ENCODE measurements at places on chromosomes 4 and X.

GRCh38 chr4:164095313-164096110 is 601.0 kb downstream of the TMA16 start:
- no peak for DNase-seq

DNA sequence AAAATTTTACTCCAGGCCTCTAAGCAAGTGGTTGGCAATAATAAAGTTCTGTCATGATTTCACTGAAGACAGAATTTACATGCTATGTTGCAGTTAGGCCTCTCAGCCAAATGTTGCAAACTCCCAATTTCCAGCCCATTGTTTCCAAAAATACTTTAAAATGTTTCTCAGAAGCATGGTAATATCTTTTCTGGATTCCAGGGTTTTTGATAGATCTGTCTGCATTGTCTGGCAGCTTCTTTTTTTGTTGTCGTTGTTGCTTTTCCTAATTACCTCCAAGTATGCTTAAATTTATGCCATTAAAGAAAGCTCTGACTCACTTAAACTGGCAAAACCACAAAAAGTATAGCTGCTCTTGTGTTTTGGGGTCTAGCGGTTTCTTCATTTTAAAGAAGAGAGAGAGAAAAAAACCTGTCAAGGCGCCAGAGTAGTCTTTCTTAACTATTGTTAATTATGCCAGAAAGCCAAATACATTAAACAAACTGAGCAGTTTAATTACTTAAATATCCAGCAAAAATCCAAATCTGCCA is 97.0 kb downstream of the AGTR2 start:
- no peak for DNase-seq

DNA sequence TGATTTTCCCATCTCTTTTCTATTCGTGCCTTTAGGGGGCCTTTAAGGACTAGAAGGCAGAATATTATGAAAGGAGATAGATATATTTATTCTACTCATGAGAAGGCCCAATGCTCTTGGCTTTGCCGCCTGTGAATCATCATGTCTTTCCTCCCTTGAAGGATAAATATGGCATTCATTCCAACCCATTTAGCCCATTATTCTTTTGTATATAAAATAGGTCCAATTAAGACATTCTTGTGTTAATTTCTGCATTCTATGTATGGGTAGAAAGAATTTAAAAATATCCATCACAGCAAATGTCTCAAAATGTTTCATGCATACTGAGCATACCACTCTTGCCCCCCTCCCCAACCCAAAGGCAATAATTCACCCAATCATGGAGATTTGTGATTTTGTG is 115.1 kb downstream of the AFF2 start:
- DNase-seq, result no peak

DNA sequence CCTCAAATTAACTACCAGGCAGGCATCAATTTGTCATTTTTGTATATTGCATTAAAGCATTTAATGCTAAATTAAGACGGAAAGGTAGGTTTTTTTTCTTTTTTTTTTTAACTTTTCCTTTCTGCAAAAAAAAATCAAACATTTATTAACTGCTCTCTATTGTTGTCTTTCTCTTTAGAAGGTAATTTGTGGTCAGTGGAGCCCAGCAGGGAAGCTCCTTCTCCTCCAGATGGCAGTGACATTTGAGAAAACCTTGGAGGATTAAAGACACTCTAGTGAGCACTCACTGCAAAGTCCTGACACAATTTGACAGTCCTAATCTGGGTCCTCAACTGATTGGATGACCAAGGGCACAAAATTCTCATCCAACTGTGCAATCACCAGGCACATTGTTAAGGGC is 102.4 kb downstream of the SLIT2 start:
- DNase-seq, result no peak

- no peak for DNase-seq
Observed at GRCh38 chr4:24921491-24921890, 8.6 kb upstream of the CCDC149 start.

GRCh38 chr4:155391932-155392331 is 15.2 kb upstream of the MAP9 start:
- no peak for DNase-seq

DNA sequence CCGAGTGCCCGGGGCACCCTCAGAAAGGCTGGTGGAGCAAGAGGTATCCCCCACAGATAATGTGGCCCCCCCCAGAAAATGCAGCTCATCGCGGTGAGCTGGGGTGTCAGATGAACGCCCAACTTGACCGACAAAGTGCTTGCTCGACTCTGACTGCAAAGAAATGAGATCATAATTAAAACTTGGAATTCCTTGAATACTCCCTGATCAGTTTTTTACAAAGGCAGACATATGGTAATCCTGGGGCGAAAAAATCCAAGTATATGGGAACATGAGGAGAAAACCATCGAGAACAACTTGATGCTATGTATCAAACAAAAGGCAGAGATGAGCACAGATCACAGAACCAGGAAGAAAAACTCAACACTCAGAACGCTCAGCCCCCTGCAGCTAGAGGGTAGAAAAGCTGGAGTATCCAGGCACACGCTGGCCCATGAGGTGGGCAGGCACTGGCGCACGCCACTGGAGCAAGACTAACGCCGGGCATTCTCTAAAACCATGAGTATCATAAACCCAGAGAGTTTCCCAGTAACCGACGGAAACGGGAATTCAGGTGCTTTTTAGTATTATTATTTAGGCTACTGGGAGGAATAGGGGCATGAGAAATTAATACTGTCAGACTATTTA is 127.3 kb downstream of the AFAP1 start:
- DNase-seq, result peak; percentile 6
